Ecto neural progenitor cell (in vitro differentiated cells): ENCODE measurements at places on chromosomes 7 and 10.

GRCh38 chr10:78645975-78646374, 422.8 kb upstream of the ZMIZ1 start:
- DNase-seq = no peak

DNA sequence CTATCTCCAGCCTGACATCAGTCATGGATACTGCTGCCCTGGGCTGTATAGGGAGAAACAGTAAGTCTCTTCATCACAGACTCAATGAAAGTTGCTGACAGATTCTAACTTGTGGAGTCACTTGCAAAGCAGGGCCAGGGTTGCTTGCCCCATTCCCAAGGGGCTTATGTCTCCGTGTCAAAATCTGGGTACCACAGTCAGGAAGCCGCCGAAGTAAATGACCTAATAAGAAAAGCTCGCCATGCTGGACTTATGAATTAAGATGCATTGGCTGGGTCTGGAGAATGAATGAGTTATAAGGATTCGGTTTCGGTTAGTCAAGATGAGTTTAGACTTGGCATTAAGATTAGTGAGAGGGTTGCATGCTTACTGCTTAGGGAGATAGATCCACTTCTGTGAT, 10.8 kb upstream of the OR6V1 start:
- no peak for DNase-seq

DNA sequence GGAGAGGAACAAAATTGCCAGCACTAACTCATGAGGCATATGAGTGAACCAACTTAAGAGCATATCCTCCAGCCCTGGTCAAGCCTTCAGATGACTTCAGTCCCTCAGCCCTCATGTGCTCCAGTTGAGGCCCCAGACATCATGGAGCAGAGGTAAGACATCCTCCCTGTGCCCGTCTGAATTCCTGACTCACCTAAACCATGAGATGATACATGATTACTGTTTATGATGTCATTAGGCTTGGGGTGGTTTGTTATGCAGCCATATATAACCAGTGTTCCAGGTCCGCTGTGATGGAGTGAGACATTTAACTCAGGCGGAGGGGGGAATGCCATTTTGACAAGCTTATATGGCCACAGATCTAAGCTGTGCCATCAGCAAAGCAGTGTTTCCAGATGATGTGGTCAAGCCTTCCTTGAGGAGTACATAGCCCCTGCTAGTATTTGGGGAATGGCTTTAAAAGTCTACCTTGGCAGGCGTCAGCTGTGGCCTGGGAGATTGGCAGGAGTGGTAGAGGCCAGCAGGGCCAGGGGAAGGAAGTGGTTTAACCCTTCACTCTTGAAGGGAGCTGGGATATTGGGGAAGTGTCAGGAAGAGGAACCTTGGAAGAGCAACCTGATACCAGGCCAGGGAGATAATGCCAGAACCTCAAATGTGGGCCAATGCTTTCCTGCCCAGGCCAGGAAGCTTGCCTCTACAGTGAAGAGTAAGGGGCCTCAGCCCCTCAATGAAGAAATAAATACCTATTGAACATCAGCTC, 343.0 kb upstream of the PODXL start:
- DNase-seq = no peak

GRCh38 chr10:52778511-52779392, 6.2 kb upstream of the MBL2 start:
- DNase-seq = no peak

- DNase-seq = peak; percentile 11
Observed at GRCh38 chr10:6045314-6045848, 16.8 kb downstream of the IL2RA start.
